ENCODE measurements at places on chromosomes 7 and 10.

DNA sequence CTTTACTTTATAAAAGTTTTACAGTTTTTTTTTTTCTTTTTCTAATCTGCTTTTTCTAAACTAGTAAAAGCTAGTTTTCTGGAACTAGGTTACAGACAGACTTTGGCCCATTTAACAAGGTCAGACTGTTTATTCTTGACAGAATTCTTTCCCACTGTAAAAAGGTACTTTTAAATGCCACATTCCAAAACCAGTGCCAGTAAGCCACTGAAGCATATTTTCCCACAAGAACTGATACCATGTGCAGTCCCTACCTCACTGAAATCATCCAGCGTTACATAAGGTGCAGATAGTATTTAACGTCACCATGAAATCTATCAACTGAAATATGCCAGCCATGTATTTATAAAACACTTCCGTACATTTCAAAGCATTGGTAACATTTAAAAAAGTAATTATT lies 121.6 kb downstream of the CDK6 start:
- DNase-seq = no peak

- DNase-seq = no peak
These were observed 9.4 kb downstream of the STK17A start for GRCh38 chr7:43592326-43592725.

GRCh38 chr10:120041807-120042559 lies 149.5 kb downstream of the SEC23IP start:
- DNase-seq = no peak

- DNase-seq = no peak
These were observed 8.9 kb upstream of the CUBN start for GRCh38 chr10:17138460-17139042.

- peak; percentile 48 for DNase-seq
These were observed 1.7 kb downstream of the IGF2BP3 start for GRCh38 chr7:23468526-23469149.

DNA sequence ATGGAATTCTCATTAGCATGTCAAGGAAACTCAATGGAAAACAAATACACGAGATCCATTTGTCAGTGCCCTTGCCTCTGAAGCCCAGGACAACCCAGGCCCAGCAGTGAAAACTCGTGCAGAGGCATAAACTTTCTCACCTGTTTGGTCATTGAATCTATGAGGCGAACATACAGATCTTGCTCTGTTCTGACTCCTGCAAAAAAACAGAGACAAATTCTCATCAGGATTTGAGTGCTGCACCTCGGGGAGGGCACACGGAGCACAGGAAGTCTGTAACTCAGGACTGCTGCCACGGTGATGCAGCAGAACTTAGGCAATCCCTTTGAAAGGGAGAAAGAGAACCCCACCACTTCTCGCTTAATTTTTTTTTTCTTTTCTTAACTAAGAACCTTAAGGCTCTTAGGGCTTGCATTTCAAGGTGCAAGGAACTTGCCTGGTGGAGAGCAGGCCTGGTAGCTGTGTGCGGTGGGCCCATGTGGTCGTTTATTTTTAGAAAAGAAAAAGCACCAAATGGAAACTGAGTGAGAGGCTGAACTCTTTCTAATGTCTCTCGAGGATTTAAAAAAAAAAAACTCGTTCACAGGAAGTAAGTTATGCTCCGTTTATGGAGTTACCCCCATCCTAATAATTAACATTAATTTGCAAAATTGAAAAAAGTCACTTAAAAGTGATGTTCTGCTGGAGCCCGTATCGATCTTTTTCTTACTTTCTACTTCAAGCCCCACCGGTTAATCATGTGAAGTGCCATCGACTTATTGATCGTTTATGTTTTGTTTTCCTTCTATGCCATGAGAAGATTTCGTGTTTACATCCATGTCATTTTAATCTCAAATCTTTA lies 1.8 kb downstream of the EBF3 start:
- DNase-seq = no peak

DNA sequence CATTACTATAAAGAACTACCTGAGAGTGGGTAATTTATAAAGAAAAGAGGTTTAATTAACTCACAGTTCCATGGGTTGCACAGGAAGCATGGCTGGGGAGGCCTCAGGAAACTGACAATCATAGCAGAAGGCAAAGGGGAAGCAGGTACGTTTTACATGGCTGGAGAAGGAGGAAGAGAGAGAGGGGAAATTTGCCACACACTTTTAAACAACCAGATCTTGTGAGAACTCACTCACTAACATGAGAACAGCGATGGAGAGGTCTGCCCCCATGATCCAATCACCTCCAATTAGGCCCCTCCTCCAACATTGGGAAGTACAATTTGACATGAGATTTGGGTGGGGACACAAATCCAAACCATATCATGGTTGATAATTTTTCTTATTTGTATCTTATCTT lies 51.8 kb upstream of the PPP1R9A start:
- no peak for DNase-seq

- no peak for DNase-seq
These were observed 4.7 kb upstream of the LOXL4 start for GRCh38 chr10:98272656-98273055.

GRCh38 chr10:114526126-114526503 lies 121.8 kb upstream of the AFAP1L2 start:
- no peak for DNase-seq

DNA sequence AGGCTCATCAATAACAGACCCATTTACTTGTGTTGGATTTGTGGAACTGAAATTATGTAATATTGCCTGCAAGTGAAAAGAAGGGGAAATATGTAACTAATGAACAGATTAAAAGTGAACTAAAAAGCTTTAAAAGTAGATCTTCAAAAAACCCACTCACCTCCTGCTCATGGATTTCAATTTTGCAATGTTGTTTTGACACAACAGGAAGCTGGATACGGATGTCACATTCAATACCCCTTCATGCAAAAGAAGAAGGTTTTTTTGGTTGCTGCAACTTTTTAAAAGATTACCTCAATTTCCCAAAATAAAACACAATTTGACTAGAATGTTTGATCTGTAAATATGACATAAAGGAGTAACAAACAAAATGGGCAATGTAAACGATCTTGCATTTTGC lies 3.3 kb downstream of the MKI67 start:
- DNase-seq = no peak

- DNase-seq = no peak
These were observed 451.0 kb upstream of the GALNT17 start for GRCh38 chr7:70680743-70681468.

DNA sequence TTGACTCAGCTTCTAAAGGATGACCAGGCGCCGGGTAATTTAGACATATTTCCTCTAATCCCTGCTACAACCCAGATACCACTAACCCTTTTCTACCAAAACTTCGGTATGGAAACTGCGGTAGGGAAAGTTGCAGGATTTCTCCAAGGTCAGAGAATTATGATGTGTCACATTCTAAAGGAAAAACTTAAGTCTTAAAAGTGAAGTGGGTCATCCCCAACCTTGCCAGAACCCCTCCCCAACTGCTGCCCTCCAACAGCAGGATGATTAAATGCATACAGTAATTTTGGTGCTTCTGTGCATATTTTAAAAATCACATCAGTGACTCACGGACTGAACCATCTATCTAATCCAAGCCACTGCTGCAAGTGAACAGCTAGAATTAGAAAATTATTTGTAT lies 52.7 kb downstream of the GRB10 start:
- DNase-seq = no peak

GRCh38 chr7:42345478-42346299 lies 108.7 kb upstream of the GLI3 start:
- no peak for DNase-seq

GRCh38 chr10:100858747-100859483 lies 53.8 kb upstream of the SLF2 start:
- no peak for DNase-seq

- no peak for DNase-seq
These were observed 353.5 kb upstream of the HPS1 start for GRCh38 chr10:98800263-98800662.

- peak; percentile 2 for DNase-seq
These were observed 32.3 kb downstream of the RASGEF1A start for GRCh38 chr10:43234471-43235041.

GRCh38 chr10:107284187-107284586 lies 119.7 kb upstream of the SORCS1 start:
- no peak for DNase-seq

DNA sequence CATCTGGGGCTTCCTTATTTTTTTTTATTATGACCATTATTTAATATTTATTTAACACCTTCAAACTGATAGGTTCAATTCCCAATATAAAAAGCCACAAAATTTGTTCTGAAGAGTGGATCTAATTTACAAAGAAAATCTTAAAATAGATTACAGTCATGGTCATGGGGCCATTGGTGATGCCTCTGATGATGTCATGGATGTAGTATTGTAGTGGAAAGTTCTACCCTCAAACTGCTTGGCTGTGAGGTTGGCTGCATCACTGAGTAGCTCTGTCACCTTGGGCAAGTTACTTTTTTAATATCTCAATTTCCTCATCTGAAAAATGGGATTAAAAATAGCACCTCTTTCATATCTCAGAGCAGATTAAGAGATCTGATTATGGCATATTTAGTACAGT lies 128.5 kb downstream of the DKK1 start:
- no peak for DNase-seq

GRCh38 chr10:47314416-47314970 lies 7.8 kb upstream of the GDF2 start:
- DNase-seq = no peak

- no peak for DNase-seq
These were observed 31.1 kb upstream of the TOMM7 start for GRCh38 chr7:22853674-22854157.

DNA sequence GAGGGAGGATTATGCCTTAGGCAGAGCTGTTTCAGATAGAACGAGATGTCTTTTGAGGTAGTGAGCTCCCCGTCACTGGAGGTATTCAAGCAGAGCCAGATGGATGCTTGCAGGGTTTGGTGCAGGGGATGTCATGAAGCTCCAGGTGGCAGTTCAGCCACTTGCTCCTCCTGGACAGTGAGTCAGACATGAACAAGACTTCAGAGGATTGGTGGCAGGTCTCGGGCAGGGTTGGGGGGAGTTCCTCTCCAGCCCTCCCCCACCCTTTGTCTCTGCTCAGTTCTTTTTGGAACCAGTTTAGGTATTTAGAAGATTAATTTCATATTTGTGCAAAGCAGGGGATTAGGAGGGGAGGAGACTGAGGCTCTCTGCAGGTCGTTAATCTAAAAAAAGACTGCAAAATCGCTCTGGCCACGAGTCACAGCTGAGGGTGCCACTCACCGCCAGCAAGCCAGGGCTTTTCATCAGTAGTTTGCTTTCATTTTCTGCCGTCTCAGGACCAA lies 21.5 kb upstream of the MYL10 start:
- no peak for DNase-seq

DNA sequence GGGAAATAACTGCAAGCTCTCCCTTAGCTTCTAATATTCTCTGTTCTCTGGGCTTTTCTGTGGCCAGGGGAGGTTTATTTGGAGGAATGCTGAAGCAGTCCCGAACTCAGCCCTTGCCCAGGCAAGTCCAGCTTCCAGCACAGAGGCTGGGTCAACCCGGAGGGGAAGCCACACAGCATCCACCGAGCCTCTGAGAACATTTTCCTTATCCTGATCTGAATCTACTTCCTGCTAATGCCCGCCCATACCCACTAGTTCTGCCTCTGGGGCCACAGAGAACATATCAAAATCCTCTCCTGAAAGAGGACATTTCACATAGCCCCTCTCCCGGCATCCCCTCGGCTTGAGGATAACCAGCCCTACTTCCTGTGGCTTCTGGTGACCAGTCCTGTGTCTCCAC lies 31.1 kb downstream of the SH3PXD2A start:
- DNase-seq = no peak

DNA sequence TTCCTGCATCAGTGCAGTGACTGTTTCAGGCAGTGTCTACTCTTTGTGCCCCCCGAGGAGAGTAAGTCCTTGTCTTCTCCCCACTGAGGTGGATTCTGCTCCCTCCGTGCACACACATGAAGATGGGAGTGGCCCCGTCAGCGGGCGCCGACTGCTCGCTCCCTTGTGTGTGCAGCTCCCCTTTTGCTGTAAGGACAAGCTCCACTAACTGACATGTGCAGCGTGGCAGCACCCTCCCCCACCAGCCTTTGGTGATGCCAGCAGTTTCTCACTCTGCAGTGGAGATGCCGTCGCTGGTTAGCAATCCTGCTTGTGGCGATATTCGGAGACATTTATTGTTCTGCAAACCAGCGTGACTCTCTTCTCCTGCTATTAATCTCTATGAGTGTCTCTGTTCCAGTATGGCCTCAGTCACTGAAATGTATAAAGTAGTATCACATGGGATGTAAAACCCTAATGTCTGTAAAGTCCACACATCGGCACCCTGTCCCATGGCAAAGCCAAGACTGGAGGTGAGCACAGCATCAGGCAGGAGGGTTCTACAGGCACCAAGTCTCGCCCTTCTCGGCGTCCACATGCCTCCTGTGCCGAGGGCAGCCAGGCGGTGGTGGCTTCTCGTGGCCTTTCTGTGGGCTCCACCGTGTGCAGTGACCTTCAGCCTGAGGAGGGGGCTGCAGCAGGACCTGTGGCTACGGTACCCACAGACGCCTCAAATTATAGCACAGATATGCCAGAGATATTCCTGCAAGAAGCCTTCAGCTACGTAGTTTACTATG lies 202.7 kb downstream of the EBF3 start:
- no peak for DNase-seq

- DNase-seq = no peak
These were observed 82.1 kb downstream of the USP6NL start for GRCh38 chr10:11529276-11529903.

- DNase-seq = no peak
These were observed 643 bp downstream of the SMO start for GRCh38 chr7:129188892-129189660.

DNA sequence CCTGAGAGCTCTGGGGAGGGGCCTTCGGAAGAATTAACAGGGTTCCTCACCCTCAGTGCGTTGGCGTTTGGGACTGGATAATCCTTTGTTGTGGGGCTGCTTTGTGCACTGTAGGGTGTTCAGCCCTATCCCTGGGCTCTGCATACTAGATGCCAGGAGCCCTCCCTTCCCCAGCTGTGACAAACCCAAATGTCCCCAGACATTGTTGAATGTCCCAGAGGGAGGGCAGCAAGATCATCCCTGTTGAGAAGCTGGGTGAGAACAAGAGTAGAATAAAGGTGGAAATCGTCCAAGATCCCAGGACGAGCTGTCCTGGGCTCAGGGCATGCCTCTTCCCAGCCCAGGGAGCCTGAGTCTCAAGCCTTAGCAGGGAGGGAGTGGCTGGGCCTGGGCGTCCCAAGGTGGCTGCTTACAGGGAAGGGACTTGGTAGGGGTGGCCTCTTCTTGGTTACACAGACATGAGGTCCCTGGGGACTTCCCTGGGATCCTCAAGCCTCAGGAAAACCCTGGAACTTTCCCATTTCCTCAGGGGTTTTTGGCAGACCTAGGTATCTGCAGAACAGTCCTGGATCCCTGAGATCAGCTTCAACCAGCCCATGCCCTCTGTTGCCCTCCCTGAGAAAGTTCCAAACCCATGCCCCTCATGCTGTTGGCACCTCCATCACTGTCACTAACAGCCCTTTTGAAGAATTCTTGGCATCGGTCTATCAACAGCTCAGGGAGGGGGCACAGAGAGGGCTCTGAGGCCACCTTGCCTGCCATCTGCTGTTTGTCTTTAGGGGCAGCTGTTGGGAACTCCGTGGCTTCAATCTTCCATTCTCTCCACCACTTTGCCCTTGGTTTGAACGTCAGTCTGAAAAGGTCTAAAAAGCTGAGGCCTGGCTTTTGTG lies 53.7 kb downstream of the GOLGA7B start:
- DNase-seq = no peak

- no peak for DNase-seq
These were observed 222.4 kb downstream of the SORCS1 start for GRCh38 chr10:106942035-106942662.

All from BE2C (cell line).